ENCODE measurements at places on chromosomes 7 and 10. TPM values are rescaled to one million over a fixed set of nuclear protein-coding genes. Genes with fewer than 3 reads are reported as not detected.
A peak's percentile ranks its signal among the peaks of the same experiment; 100 is the strongest.

The ZNF365 gene
- not detected for polyA plus RNA-seq

The SVOPL gene
- not detected for polyA plus RNA-seq

The SPDYE5 gene
- not detected for polyA plus RNA-seq

The CXCL12 gene
- polyA plus RNA-seq = 53.5 TPM

The UBE2D1 gene
- 18.0 TPM for polyA plus RNA-seq

The NFE2L3 gene
- 2.7 TPM for polyA plus RNA-seq

The WEE2 gene
- not detected for polyA plus RNA-seq

The METTL27 gene
- polyA plus RNA-seq = 14.4 TPM

The PAX4 gene
- polyA plus RNA-seq = not detected

The NME8 gene
- polyA plus RNA-seq = 0.03 TPM

The CALML5 gene
- not detected for polyA plus RNA-seq

DNA sequence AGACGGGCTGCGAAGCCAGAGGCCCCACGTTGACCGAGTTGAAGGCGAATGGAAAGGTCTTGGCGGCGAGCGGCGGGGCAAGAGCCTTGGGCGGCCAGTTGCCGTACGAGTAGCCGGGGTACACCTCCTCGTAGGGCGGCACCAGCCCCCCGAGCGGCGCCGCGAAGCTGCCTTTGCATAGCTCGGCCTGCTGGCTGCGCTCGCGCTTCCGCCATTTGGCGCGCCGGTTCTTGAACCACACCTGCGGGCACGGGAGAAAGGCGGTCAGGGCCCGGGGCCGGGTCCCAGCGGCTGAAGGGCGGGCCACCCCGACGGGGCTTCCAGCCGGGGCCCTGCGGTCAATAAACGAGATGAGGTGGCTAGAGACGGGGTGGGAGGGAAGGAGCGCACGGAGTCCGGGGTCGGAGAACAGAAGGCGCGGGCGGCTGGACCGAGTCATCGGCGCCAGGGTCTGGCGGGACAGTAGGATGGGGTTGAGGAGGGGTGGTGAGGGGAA lies 4.8 kb downstream of the ELOVL3 start:
- DNase-seq = peak; percentile 67

- no peak for DNase-seq
Observed at GRCh38 chr10:34205452-34205851, 609.6 kb downstream of the PARD3 start.

DNA sequence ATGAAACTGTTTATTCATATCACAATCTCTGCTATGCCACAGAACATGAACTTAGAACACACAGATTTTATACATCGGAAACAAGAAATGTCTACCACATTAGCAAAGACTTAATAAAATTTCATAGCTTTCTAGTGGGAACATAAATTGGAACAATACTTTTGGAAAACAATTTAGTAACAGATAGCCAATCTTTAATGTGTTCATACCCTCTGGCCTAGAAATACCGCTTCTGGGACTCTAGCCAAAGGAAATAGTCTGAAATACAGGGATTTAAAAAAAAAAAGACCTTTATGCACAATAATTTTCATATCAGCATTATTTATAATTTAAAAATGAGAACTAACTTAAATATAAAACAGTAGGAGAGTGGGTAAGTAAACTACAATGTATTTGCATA lies 168.5 kb downstream of the PLXNA4 start:
- no peak for DNase-seq

DNA sequence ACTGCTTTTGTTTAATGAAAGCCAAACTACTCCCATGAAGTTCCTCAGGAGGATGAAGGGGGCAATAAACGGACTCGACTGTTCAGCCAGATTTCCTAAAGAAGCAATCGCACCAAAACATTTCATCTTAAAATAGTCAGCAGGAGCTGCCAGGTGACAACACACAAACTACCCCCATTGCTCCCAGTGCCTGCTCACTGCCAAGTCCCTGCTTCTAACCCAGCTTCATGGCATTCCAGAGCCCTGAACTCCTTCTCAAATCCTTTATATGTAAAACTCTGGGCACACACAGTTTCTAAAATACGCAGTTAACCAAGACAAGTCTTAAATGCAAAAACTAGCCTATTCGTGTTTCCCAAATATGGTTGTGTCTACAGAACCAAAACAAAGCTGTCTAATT lies 110.0 kb downstream of the SORBS1 start:
- DNase-seq = no peak

DNA sequence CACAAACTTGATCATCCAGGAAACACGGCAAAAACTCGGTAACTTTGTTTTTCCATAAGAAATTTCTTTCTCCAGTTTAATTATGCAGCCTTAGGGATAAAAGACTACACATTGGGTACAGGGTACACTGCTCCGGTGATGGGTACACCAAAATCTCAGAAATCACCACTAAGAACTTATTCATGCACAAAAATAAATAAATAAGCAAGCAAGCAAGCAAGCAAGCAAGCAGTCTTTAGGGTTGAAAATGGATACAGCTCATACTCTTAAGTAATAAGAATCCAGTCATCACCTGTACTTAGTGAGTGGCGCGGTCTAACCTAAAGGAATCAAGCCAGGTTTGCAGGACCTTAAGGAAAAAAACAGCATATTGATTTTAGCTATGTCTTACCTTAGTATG lies 30.0 kb downstream of the MCM10 start:
- no peak for DNase-seq

GRCh38 chr10:34526758-34527730 lies 288.1 kb downstream of the PARD3 start:
- DNase-seq = no peak

GRCh38 chr7:87344446-87344845 lies 1.0 kb upstream of the CROT start:
- DNase-seq = no peak

GRCh38 chr7:114269714-114270113 lies 144.9 kb upstream of the FOXP2 start:
- DNase-seq = no peak

- DNase-seq = no peak
Observed at GRCh38 chr10:98568551-98568950, 121.8 kb upstream of the HPS1 start.

DNA sequence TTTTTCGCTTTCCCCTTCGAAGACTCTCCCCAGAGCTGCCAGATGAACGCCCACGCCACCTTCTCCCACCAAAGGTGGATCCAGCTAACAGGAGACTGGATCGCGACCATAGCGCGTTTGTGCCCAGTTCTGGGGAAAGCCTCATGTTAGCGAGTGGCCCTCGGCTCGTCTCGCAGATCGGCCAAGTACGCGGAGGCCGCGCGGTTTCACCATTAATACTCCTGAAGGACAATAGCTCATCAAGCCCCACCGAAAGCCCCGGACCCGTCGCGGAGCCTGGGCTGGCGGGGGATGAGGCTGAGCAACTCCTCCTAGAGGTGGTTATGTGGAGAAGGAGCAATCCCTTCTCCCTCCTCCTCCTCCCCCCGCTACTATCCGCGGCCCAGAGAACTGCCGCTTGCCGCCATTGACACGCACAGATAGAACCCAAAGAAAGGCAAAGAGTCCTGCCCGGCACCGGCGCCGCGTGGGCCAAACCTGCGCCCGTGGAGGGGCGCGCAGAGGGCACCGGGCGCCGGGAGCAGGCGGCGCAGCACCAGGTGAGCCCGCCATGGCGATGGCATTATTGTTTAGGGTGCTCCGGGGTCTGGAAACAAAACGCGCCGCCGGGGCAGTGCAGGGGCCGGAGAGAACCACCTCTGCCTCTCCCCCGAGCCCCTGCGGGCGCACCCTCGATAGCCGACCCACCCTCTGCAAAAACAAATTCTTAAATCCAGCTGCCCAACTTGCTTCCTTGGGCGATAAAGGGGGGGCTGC lies at the start of gene MACROH2A2:
MACROH2A2 (plus strand) TSS at position 385 of the 756 bp plus-strand sequence. CDS start 22,813 bp downstream, outside the sequence.
- peak; percentile 66 for DNase-seq

DNA sequence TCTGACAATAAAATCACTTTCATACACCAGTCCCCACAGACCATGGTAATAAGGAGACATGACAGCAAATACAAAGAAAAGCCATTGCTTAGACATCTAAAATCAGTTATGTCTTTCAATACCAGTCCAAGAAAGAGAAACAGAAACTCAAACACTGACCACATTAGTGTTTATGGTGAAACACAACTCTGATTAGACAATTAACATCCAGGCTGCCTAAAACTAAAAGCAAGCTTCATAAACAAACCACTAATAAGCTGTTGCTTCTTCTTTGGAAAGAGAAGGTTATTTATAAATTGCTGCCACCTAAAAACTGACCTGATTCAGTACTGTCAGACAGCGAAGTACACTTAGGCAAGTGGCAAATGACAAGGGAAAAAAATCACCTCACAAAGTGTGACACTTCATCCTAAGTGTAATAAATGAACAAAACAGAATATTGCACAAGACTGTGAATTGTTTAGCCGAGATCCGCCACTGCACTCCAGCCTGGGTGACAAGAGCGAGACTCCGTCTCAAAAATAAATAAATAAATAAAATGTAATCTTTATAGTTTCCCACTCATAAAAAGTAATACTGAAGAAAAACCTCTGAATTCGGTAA lies 277.4 kb downstream of the PARD3 start:
- no peak for DNase-seq

DNA sequence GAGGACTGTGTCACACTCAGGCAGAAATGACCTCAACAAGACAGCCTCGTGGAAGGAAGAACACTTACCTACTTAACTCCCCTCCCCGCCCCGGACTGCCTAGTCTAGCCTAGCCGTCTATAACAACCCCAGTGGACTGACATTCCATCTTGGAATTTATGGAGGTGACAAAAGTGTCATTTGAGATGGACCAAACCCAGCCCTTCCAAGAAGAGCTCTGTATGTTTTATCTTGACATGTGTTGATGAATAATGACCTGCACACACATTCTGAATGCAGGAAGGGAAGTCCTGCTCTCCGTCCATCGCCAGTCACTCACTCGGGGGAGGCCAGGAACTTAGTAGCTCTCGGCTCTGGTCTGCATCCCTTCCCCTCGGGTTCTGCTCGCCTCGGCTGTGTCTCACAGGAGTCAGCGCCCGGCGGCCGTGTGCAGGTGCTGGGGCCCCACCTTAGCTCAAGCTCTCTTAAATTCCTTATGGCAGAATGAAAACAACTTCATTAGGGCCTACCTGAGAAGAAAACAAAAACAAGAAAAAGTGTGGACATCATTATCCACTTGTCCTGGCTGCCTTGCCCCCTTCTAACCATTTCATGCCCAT lies 140.9 kb upstream of the NPS start:
- no peak for DNase-seq

DNA sequence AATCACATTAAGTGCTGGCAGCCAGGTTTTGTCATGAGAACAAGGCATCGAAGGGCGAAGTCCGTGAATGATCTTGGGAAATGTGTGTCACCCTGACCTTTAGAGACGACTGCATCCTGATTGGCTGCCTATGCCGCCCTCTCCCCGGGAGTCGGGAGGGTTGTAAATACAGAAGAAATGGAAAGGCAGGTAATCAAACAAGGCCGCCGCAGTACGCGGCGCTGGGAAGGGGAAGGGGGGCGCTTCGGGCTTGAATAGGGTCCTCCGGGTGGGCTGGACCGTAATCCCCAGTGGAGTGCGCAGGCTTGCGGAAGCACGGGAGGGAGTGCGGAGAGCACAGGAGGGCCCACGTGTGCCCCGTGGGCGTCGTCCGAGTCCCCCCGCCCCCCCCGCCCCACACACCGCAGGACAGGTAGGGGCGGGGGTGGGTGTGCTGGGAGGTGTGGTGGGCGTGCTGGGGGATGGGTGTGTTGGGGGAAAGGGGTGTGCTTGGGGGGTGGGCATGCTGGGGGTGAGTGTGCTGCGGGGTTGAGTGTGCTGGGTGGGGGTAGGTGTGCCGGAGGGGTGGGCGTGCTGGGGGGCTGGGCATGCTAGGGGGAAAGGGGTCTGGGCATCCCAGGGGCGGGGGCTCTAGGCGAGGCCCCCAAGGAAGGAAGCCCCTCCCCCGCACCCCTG lies 169.4 kb downstream of the ARHGAP12 start:
- peak; percentile 93 for DNase-seq

- DNase-seq = peak; percentile 57
Observed at GRCh38 chr7:30225863-30226613, 58.4 kb upstream of the ZNRF2 start.

GRCh38 chr7:104442481-104442880 lies 114.1 kb downstream of the LHFPL3 start:
- no peak for DNase-seq

GRCh38 chr10:14409247-14409646 lies 78.5 kb upstream of the FRMD4A start:
- DNase-seq = no peak

DNA sequence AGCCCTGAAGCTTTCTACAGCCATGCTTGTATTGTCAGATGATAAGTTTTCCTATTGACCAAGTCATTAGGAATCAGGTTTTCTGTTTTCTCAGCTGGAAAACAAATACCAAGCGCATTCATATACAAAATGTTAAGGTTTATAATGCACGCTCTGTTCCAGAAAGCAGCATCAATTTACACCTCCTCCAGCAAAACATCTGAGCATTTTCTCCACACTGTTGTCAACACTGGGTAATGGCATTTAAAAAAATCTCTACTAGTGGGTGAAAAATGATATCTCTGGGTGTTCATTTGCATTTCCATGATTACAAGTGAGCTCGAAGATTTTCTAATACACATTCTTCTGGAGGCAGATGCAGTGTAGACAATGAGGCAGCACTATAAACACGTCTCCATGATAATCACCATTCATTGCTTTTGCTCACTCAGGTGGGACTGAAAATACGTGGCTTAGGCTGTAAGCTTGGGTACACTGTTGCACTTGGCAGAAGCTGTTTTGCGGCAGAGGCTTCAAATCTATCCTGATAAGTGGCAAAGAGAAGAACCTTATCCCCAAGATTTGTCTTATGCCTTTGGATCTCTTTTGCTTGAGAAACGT lies 114.8 kb upstream of the PLPP4 start:
- DNase-seq = no peak

DNA sequence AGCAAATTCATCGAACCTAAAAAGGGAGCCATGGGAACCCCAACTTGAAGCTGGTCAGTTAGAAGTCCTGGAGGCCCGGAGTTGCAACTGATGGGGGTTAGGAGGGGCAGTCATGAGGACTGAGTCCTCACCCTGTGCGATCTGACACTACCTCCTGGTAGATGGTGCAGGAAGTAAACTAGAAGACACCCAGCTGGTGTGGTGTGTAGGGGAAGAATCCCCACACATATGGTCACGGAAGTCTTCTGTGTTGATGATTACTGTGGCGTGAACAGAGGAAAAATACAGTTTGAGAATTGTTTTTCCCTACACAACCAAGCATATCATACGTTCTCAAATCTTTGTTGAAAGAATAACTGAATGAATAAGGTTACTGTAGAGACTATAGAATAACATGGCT lies 164.6 kb upstream of the KCTD7 start:
- no peak for DNase-seq
